ENCODE measurements at places on chromosomes 1 and 21.

GRCh38 chr1:60132108-60132507 lies 58.5 kb upstream of the C1orf87 start:
- no peak for DNase-seq

DNA sequence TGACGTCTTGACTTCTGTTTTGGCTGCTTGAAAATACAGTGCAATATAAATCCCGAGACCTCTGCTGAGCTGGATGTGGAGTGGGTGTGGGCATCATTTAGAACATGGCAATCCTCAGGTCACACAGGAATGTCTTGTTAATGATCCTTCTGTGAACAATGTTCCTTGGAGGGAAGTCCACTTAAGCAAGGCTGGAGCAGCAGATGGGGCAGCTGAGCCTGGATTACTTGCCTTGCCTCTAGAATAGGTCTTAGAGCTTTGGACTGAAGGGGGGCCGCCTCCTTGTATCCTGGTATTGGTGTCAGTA lies 926 bp upstream of the SCMH1 start:
- DNase-seq = no peak

DNA sequence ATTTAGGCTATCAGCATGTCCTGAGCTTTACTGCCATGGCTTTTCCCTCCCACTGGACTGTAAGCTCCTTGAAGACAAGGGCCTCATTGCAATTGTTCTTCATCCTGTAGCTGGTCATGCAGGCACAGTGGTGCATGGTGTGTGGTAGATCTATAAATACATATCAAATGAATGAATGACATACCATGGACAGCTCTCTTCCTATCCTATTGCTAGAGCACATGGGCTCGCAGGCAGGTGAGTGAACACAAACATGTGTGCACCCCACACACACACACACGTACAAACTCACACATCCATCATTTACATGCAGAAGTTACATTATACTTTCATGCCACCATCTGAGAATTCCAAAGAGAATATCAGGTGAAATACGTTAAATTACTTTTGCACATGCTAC lies 172.9 kb upstream of the RUNX1 start:
- DNase-seq = no peak

- no peak for DNase-seq
These were observed 186.4 kb downstream of the MRPL39 start for GRCh38 chr21:25420831-25421230.

GRCh38 chr1:183832459-183832858 lies 27.5 kb downstream of the RGL1 start:
- DNase-seq = no peak

All from Caco-2 (cell line).